ENCODE measurements at places on chromosomes 3 and 15.

DNA sequence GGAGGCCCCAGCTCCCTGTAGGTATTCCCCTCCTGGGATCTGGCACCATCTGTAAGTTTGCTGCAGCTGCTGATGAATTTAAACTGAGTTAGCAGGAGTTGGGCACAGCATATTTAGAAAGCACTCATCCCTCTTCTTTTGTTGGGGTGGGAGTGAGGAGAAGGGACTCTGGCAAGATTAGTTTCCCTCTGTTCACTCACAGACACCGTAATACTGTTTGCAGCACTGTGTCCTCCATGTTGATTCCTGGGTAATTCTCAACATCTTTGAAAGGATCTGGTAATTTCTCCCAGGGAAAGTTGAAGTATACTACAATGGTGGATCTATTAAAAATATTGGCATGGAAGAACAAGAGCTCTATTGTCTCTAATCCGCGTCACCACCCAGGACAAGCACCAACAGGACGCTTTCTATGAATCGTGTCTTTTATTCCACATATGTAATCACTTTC, 173.3 kb downstream of the RBMS3 start:
- no peak for DNase-seq

DNA sequence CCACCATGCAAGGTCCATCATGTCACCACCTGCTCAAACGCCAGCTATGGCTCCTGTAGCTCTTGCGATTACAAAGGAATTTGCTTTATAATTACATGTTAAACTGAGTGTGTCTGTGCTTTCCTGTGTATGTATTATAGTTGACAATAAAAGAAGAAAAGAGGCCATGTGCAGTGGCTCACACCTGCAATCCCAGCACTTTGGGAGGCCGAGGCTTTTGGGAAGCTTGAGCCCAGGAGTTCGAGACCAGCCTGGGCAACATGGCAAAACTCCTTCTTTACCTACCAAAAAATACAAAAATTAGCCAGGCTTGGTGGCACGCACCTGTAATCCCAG, 27.0 kb downstream of the ATRIP start:
- no peak for DNase-seq

DNA sequence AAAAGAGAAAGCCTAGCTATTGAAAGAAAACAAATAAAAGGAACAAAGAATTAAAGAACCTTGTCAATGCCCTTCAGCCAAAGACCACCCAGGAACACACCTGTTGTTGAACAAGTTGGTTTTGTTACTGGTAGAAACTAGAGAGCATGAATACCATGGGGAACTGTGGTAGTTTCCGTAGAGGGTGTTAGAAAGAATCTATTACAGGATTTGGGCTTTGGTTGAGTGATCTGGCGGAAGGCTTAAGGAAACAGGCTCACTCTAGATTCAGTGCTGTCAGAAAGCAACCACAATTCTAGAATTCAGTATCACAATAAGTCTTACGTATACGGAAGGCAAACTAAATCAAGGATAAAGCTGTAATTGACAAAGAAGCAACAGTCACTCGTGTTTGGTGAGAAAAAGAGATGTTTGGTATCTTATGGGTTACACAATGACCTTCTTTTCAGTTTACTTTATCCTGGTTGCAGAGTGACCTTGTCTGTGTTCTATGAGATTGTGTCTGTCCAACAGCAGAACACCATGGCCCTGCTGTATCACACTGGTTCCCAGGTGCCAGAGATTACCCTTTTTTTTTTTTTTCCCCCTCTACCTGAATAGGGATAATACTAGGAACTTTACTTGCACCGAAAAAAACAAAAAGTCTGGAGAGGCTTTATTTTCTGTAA, 265.9 kb downstream of the SHQ1 start:
- DNase-seq, result no peak

- DNase-seq, result no peak
These were observed 138.5 kb downstream of the NTRK3 start for GRCh38 chr15:88118035-88118434.

DNA sequence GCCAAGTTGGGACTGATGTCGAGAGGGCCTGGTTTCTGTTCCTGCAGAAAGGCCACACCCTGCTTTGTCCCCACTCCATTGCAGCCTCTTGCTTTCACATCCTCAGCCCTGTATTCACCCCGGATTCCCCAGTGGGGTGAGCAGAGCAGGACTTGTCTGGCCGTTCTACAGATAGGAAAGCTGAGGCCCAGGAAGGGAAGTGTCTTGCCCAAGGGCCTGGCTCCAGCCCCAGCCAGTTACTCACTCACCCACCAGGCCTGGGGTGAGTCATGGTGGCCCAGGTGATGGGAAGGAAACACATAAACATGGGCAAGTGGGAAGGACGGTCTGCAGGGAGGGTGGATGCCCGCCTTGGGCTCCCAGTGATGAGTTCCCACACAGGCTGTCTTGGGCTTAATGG, 6.1 kb upstream of the DUSP7 start:
- DNase-seq, result peak; percentile 47

DNA sequence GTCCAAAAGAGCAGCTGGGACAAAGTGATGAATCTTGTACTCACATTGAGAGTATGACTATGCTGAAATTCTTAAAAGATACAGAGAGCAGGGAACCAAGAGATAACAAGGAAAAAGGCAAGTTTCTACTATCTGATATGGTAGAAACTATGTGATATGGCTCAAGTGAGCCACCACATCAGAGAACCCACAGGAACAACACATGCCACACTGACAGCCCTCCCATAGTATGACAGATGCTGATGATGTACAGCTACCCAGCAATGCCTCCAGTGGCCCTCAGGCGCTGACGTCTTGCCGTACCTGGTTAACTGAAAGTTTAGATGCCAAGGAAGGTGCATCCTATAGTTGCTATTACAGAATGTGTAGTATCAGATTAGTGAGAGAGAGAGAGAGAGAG, 42.4 kb downstream of the CHAC1 start:
- DNase-seq, result no peak

DNA sequence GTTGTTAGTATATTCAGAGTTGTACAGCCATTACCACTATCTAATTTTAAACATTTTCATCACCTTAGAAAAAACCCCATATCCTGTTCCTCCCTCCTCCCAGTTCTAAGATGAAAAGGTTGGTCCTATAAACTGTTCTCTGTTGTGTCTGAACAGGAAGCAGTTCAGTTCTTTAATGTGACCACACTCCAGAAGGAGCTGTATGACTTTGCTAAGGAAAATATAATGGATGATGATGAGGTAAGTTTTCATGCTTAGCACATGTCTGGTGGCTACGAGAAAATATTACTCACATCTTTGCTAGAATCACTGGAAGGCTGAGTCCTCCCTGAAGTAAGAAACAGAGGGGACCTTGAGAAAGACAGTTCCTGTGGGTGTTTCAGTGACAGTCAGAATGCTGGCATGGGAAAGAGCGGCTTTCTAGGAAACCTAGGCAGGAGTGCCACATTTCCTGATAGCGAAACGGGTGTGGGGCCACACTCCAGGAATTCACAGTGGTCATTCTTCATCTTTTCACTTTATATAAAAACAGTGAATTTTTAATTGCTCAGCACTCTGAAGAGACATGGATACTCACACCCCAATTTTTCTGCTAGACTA, 20.3 kb downstream of the CRTAP start:
- no peak for DNase-seq

DNA sequence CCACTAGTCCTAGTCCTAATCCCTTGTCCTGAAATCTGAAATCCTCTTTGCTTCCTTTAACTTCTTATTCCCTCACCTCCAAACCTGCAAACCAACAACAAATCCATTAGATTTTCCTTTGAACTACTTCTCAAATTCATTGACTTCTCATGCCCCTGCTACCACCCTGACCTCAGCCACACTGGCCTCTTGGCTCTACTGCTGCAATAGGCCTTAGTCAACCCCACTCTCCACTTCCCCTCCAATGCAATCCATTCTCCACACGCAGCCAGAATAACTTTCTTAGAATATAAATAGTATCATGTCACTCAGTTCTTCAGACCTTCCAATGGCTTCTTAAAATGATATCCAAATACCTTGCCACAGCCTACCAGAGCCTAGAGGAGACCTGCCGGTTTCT, 131.1 kb upstream of the GADL1 start:
- no peak for DNase-seq

GRCh38 chr15:29050870-29051269, 165.1 kb downstream of the APBA2 start:
- DNase-seq, result no peak

DNA sequence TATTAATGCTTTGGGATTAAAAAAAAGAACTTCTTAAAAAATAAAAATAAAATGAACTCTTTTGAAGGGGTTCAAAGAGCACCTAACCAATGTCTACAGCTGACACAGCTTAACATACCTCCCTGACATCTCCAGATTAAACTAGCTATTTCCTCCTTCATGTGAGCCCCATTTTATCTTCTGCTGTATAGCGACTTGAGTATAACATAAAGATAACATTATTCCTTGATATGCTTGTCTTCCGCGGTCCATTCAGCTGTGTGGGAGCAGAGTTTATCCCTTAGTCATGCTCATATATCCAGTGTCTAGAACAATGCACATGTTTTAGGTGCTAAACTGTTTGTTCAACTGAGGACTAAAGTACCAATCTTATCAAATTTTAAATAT, 7.8 kb upstream of the CHRM5 start:
- DNase-seq, result no peak

DNA sequence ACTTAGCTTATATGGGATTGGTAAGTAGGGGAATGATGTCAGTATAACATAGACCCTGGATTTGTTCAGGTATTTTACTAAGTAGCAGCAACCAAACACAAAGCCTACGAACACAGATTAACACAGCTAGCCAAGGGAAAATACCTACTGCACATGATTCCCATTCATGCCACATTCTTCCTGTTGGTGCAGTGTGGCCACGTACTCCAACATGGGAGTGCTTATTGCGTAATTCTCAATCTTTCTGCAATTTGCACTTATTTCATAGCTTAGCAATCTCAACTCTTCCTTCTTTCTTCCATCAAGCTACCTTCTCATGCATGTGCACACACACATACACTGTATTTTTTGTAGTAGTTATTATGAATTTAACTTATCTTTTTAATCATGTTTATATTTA, 186.8 kb downstream of the IL5RA start:
- DNase-seq, result no peak

DNA sequence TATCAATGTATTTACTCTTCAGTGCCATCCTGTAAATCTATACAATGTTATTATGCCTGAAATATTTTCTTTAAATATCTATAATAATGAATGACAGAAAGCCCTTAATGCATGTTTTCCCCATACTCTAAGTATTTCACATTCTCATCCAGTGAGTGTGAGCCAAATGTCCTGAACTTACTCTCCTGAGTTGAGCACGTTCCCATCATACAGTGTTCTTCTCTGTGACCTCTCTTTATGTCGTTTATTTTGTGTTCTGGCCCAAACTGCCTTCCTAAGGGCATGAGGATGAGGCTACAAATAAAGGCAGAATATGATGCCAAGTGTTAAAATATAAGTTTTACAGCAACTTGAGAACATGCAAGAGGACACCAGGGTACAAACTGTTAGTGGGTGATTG, 3.3 kb downstream of the OSBPL10 start:
- no peak for DNase-seq

DNA sequence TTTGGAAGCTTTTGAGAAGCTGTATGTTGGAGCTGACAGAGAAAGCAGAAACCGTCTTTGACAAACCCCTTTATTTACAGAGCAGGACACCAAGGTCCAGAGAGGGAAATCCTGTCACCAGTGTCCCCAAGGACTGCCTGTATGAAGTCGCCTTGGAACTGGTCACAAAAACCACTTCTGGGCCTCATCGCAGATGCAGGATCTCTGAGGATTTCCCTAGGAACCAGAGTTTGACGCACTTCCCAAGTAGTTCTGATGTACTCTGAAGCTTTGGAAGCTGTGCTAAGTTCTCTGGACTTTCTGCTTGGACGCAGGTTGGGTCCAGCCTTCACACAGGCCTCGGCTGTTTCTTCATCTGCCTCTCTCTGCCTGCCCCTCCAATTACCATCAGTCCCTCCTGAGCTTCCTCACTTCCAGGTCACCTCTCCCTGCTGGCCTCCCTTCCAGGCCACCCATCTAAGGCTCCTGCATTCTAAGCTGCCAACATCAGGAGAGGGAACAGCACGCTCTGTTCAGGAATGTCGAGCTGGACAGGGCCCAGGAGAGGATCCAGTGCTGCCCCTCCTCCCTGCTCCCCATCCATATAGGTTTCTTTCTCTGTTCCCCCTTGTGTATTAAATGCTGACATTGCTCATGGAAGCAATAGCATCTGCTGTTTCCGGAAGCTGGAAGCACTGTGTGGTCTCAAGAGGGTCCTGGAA, 270.8 kb downstream of the OPA1 start:
- peak; percentile 73 for DNase-seq

- DNase-seq, result peak; percentile 42
These were observed 7.9 kb downstream of the FAH start for GRCh38 chr15:80160570-80161156.

DNA sequence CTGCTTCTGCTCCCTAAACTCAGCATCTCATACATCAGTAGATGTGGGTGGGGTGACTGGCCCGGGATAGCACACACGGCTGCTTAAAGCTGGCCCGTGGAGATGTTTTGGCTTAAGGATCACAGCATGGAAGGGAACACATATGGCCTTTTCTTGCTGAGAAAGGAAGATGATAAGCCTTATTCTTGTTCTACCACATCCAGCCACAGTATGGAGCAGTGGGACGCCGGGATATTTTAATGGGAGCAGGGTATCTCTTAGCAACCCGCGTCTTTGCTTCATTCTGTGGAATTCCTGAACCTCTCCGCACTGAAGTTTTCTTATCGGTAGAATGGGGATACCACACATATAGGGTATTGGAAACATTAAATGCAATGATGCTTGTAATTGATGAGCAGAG, 94.1 kb upstream of the PROK2 start:
- no peak for DNase-seq

- DNase-seq, result no peak
These were observed 153.9 kb downstream of the BBX start for GRCh38 chr3:107676469-107677309.

DNA sequence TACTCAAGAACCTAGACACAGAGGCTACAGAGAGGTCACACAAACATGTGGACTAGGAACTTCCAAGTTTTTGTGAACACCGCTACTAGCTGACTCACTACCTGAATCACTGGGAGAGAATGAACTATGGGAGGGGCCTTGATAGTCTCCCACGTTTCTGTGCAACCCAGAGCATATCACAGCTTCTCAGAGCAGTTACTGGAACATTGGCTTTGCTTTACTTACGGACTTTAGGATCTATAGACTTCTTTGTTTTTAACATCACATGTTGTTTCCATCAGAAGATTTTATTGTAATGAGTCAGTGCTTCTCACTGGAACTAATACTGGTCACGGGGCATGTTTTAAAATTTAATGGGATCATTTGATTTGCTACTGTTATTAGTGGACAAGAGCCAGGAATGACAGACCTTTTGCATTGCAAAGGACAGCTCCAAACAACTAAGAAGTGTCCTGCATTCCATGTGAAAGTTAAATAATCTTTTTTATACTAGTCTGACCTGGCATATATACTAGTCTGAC, 35.6 kb downstream of the RTP4 start:
- DNase-seq, result no peak

DNA sequence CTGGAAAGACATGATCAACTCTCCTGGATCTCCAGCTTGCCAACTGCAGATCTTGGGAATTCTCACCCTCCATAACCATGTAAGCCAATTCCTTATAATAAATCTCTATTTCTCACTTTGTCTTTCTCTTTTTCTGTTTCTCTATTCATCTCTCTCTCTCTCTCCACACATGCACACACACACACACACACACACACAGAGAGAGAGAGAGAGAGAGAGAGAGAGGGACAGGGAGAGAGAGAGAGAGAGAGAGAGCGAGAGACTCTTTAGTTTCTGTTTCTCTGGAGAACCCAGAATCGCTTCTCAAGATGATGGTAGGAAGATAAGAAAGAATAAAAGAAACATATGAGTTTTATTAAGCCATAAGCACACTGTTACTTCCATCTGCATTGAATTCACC, 111.9 kb downstream of the BCHE start:
- no peak for DNase-seq

All from left ventricle myocardium superior (tissue), 1 donor.